CD4-positive, alpha-beta memory T cell (primary cell): ENCODE measurements at places on chromosomes 2 and 18.

GRCh38 chr2:64029116-64029665 lies 10.0 kb upstream of the VPS54 start:
- no peak for DNase-seq

GRCh38 chr2:150357770-150358467 lies 129.5 kb downstream of the RND3 start:
- DNase-seq: no peak

DNA sequence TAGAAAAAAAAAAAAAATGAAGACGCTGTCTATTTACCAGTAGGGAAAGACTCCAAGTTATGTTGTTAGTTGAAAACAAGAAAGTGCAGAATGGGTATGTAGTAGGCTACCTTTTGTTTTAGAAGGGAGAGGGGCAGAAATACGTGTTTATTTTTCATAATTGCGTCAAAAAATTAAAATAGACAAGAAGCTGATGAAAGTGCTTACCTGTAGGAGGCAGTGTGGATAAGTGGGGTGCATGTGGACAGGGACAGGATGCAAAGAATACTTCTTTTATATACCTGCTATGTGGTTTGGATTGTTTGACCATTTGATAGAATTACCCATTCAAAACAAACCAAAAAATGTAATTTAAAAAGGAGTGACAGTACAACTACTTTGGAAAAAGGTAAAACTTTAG lies 3.0 kb upstream of the GCG start:
- no peak for DNase-seq

DNA sequence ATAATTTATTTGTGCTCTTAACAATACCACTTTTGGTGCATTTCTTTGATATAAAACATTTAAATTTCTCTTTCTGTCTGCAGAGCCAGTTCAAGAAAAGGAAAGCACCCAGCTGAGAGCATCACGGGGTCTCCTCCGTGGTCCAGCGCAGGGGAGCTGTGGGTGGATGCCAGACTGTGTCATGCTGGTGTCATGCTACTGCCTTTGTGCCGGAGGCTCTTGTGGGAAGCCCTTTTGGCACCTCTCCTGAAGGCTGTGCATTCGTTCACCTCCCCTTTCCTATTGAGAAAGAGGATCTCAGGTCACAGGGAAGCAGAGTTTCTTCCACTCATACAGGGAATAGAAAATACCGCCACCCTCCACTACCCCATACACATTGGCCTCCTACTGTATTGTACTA lies 450.4 kb downstream of the GALR1 start:
- no peak for DNase-seq

DNA sequence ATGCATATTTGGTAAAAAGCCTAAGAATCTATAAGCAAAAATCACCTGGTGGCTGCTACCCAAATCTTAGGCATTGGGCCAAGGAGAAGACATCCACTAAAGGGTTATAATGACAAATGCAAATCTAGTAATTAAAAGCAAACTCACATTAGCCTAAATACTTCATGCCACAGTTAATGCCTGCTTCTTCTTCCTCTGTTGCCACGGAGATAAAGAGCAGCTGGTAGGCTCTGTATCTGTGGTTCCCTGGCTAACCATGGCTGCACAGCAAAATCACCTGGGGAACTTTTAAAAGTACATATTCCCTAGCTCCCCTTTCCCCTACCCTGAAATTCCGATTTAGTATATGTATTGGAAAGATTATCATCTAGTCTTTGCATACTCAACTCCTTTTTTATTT lies 114.3 kb downstream of the LNPK start:
- no peak for DNase-seq
